ENCODE measurements at places on chromosomes 7 and 10.

GRCh38 chr10:13773043-13773442, 186.3 kb downstream of the PRPF18 start:
- no peak for DNase-seq

DNA sequence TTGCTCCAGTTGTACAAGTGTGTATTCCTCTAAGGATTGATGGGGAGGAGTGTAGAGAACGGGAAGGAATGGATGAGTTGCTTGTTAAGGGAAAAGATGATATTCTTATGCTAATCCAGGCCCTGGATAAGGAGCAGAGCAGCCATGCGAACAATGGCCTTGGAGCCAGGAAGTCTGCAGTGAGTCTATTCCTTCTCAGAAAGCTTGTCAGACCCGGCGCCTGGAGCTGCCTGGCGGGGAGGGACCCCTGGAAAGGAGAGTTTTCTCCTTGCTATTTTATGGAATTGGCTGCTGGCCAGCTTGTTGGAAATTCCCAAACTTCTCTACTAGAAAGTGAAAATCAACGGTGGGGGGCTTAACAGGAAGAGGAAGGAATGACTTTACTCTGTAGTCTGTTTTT, 89.1 kb downstream of the MMRN2 start:
- no peak for DNase-seq

GRCh38 chr10:43968076-43968475, 319.4 kb upstream of the ZNF32 start:
- no peak for DNase-seq

- no peak for DNase-seq
These were observed 26.4 kb upstream of the CALN1 start for GRCh38 chr7:72438491-72438890.

GRCh38 chr7:39615350-39615975, 7.9 kb upstream of the RALA start:
- no peak for DNase-seq

DNA sequence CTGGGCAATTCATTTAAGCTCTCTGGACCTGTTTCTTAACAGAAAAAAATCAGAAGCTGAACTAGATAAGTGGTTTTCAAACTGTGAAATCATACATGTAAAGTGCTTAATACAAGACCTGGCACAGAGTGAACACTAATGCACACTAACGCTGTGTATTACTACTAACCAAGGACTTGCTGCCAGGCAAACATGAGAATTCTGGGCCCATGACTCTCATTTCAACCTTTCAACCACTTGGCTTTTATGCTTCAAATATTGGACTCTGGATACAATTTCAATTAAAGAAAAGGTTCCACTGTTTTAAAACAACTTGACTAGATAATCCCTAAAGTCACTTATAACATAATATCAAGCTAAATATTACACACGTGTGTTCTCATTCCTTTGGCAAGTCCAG, 73.4 kb downstream of the SRPK2 start:
- DNase-seq: no peak

All from common myeloid progenitor, CD34-positive (primary cell).